CD4-positive, alpha-beta T cell treated with Interleukin-12 subunit alpha and Interleukin-12 subunit beta, for 1 hour (primary cell): ENCODE measurements at places on chromosomes 6 and 20.

DNA sequence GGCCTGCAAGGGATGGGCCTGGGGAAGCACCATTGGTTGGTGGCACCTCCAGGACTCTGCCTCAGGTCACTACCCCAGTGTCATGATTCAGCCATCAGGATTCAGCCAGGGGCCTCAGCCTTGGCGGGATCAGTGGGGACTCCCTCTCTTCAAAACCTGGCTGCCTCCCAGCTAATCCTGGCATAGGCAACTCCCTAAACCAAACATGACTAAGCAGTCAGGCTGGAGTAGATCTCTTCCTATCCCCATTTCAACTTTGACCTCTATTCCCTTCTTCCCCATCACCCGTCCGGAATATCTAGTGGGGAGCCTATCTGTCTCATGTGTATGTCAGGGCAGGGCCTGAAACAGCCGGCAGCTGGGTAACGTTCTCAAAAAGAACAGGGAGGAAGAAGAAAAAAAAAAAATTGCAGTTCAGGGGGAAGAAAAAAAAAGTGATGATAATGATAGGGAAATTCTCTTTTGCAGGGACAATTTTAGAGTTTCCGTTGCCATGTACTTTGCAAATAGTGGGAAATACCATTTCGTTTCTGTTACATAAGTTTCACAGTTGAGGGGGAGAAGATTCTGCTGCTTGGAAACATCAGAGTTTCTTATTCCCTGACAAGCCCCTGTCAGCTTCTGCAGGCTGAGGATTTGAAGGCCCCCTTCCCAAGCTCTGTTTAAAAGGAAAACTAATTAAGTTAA is 4.1 kb upstream of the PREX1 start:
- DNase-seq = no peak

DNA sequence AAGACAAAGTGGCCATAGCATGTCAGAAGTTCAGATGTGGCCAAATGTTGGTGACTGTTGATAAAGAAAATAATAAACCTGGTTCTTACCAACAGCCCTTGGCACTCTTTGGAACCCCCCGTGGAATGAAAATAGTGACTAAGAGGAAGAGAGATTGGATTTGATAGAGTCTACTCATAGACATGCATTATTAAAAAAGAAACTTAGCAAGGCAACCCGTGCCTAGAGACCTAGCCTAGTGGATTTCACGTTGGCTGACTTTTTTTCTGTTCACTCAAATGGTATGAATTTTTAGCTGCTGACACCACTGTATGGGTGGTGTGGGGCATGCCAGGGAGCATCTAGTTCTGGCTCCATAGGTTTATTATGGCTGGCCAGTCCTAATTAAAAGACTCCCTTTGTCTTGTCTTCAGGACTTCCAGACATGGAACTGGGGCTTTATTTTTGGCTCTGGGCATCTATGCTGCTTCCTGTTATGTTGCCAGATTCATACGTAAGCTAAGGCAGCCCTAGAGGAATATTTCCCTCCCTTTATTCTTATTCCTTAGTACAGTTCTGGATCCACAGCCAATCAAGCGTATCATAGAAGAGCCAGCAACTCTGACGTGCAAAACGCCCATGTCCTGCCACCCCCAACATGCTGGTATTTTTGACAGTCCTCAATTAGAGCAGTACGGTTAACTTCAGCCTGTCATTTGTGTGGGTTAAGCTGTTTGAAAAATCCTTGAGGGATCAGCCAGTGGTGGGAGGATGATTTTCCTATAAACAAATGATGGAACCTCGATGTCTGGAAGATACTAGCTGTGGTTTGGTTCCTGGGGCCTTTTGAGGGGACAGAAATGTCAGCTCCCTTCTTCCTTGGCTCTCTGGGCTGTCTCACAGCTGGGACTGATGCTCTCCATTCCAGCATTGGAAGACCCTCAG is 127.5 kb downstream of the ISM1 start:
- no peak for DNase-seq

DNA sequence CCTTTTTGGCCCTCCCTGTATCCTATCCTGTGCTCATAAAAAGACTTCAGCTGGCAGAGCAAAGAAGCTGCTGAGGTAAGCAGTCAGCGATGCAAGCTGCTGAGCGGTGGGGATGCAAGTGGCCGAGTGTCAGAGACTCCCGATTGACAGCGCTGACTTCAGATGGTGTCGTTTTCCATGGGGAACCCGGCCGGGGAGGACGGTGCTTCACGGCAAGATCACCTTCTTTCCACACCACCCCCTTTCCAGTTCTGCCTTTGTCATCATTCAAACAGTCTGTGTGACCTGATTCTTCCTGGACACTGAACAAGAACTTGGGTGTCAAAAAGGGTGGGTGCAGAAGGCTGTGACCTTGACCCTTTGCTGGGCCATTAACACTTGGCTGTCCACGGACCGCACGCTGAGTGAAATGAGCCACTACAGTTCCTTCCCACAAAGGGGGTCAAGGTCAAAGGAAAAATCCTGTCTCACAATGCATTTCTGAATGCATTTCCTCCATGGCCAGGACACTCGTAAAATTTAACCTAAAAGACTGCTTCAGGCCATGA is 52.9 kb upstream of the UNC93A start:
- DNase-seq = no peak

DNA sequence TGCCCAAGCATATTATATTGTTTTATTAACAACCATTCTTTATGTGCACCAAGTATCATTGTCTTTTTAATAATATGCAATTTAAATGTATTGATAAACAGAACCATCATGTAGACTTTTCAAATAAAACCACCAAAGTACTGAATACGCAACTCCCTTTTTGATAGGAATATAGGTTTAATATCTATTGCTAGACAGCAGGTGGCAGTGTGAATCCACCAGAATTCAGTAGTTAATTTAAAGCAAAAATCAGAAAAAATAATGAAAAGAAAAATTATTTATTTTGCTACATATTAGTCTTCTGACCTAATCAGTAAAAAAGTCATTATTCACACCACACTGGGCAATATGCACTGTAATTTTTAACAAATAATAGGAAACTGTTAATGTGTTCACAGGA is 143.7 kb downstream of the KLHL32 start:
- peak; percentile 8 for DNase-seq

- peak; percentile 60 for DNase-seq
Observed at GRCh38 chr20:2822073-2822472, 5.9 kb downstream of the TMEM239 start.

DNA sequence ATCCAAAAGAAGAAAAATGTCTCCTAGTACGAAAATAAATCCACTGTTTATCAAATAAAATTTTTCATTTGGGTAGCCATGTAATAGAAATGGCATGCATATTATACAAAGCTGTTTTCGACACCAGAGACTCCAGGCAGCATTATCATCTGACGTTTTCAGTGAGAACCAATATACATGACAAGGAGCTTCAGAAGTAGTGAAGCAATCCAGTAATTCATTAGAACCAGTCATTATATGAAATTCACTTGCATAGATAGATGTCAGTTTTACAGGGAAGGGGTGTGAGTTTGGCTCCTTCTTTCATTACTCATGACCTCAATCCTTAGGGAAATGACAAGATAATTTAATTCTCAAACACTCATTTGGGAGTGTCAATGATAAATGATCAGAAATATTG is 14.7 kb downstream of the HTR1B start:
- no peak for DNase-seq

GRCh38 chr20:57013217-57013616 is 253.2 kb downstream of the BMP7 start:
- DNase-seq = no peak

- DNase-seq = no peak
Observed at GRCh38 chr20:40797425-40797824, 108.4 kb upstream of the MAFB start.

DNA sequence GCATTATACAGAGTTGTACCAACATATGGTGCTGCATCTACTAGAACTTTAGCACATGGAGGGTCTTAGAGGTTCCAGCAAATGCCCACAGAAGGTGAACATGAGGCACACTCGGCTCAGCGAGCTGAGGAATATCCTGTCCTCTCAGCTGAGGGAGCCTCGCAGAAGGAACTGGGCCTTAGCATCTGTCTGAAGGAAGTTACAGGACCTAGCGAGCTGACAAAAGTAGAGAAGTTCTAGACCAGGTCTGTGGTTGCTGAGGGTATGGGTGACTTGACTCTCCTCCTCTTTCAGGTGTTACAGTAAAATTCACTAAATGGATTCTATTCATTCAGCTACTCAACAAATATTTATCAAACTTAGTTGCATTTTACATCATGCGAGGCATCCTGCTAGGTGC is 157.2 kb downstream of the ZDHHC14 start:
- no peak for DNase-seq

GRCh38 chr20:41078329-41078728 is 49.7 kb downstream of the TOP1 start:
- DNase-seq = peak; percentile 23

DNA sequence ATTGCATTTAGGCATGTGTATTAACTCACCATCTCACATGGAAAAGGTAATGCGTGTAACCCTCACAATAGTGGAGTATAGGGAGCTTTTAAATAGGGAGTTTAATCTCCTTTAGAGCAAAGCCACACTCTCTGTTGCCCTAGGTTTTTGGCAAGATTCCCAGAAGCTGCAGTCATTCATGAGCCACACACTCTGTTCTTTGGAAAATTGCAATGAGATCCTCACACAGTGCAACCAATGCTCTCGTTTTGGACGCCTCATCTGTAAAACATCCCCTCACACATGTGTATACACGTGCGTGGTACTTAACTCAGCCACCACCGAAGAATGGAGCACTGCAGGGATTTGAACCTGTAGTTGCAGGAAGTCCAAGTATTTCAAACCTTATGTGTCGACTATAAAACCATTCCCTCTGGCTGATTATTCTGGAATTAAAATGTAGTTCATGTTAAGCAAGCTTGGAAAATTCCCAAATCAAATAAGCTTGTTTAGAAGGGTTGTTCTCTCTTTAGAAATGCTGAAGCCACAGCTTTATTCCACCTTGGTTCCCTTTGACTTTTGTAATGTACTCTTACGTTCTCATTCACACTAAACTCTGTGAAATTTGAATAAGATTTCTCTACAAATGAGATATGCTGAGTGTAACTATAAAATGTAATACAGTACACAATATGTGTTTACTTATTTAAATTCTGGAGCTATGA is 489.8 kb upstream of the MANEA start:
- DNase-seq = no peak

- DNase-seq = no peak
Observed at GRCh38 chr20:41306061-41306727, 11.3 kb downstream of the ZHX3 start.

DNA sequence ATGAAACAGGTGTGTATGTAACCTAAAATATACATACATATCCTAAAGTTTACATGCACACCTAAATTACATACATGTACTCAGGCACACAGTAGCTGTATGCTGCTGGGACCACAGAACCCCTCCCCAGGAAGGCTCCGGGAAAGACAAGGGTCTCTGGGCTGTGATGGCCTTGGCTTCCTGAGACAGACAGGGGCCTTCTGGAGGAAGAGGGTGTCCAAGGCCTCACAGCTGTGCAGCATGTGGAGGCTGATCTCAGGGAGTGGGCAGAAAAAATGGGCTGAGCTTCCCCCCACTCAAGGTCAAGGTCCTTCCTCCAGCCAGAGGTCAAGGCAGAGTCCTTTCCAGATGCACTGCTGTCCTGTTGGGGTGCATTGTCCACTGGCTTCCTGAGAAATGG is 129.1 kb upstream of the THBS2 start:
- DNase-seq = no peak

DNA sequence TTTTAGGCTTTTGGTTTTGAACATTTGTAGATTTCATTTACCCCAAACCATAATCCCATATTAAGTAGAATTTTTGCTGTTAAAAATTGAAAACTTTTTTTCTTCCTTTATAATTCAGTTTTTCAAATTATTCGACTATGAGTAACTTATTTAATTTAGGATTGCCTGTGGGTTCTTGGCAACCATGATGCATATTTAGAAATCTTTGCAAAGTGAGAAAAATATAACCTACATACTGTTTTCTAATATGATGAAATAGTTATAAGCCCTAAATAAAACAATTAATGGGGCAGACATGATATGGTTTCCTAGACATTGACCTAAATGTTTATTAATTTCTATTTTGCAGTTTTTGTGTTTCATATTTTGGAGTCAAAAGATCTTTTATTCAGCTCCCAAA is 23.6 kb downstream of the NEDD9 start:
- DNase-seq = no peak

DNA sequence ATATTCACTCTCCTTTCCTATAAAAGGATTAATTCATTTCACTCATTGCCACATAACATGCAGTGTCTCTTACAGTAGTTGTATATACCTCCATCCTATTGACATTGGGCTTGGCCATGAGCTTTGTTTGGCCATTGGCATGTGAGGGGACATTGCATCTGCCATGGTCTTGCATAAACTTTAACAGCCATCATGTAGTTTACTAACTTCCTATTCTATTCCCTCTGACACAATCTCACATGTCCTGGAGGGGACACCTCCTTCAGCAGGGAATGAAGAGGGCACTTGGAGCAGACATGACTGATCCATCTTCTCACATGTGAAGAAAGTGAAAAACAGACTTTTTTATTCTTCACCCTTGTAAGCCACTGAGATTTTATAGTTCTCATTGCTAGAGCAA is 115.5 kb upstream of the MARCKS start:
- no peak for DNase-seq

- DNase-seq = no peak
Observed at GRCh38 chr6:3518356-3519190, 61.7 kb upstream of the SLC22A23 start.

DNA sequence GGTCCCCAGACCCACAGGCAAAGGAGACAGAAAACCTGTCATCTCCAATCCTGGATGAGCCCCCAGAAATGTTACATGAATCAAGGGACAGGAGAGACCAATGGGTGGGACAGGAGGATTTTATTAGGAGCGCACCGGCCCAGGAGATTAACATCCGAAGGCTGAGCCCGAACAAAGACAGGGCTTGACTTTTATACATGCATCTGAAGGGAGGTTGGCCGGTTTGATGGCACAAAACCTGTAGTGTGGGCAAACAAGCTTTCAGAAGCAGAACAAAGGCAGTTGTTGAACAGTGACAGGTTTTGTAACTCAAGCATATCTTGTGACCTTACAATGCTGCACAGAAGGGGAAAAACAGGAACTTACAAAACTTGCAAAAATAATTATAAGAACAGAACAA is 83.9 kb upstream of the GPR6 start:
- DNase-seq = no peak

- DNase-seq = no peak
Observed at GRCh38 chr6:34108176-34108575, 37.7 kb downstream of the GRM4 start.

DNA sequence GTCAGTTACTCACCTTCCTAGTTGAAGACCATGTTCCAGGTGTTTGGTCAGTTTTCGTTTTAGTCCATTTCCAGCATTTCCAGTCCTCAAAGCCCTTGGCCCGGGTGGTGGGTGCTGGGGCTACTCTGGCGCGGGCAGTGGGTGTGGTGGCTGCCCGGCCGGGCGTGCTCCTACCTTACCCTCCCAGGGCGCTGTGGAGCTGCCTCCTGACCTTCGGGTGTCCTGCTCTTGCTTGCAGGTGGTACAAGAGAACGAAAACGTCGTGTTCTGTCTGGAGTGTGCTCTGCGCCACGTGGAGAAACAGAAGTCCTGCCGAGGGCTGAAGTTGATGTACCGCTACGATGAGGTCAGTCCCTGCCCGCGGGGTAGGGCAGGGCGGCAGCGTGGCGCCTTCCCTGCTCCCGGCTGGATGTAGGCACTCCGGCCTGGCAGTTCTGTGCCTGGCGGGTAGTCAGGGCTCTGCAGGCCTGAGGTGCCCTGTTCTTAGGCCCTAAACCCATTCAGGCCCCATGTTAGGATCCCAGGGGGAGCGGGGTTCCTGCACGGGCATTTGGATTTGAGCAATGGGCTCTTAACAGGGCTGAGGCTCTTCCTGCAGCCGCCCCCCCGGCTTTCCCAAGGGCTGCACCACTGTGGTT is 145.8 kb downstream of the DTNBP1 start:
- no peak for DNase-seq

- DNase-seq = peak; percentile 76
Observed at GRCh38 chr20:38057351-38057972, 23.9 kb downstream of the RPRD1B start.
